ENCODE measurements at places on chromosomes 1 and 21.

DNA sequence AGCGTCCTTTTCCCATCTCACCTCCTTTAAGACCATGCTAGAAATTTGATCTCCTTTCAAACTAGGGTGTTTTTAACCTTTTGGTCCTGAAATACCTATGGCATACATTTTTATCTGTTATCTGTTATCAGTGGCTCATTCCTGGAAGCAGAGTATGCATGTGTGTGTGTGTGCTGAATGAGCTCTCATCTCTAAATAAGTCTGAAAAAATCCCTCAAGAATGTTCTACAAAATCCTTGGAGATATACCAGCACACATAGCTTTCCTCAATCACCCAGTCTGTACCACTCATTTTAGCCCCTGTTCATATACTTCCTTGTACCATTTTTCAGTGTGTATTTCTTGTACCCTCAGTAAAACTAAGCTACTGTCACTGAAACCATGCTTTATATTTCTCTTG, 6.0 kb upstream of the DARS2 start:
- no peak for DNase-seq

DNA sequence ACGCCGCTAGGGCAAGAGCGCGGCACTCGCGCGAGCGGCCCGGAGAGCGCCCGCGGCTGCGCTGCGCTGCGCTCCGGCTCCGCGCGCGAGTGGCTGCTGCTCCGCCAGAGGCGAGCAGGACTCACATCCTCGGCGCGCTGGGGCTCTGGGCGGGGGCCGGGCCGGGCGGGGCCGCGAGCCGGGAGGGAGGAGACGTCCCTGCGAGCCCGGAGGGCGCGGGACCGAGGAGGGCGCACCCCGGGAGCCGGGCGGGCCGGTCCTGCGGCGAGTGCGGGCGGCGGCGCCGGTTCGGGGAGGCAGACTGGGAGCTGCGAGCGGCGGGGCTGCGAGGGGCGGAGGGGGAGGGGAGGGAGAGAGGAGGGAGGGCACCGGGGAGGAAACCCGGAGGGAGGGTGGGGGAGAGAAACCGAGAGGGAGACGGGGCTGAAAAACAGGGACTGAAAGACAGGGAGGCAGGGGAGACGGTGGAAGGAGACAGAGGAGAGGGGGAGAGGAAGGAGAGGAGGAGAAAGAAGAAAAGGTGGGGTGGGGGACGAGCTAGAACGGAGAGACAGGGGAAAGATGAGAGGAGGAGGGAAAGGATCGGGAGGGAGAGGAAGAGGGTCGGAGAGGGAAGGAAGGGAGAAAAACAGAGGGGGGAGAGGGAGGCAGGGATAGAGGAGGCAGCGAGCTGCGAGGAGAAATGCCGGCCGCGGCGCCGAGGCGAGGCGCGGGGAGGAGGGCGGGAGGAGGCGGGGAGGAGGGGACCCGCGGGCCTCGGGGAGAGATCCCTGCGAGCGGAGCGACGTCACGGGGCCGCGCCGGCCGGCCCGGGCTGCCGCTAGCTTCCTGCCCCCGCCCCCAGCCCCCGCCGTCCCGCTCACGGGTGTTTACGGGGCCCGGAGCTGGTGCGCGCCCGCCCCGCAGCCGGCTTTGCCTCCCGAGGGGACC, at the start of gene CAMK2N1:
Gene CAMK2N1 (minus strand): TSS at position 684 of the 930 bp plus-strand sequence. CDS start 831 bp downstream, outside the sequence.
- DNase-seq, result no peak

GRCh38 chr1:56827711-56828110, 8.5 kb upstream of the FYB2 start:
- DNase-seq, result no peak

DNA sequence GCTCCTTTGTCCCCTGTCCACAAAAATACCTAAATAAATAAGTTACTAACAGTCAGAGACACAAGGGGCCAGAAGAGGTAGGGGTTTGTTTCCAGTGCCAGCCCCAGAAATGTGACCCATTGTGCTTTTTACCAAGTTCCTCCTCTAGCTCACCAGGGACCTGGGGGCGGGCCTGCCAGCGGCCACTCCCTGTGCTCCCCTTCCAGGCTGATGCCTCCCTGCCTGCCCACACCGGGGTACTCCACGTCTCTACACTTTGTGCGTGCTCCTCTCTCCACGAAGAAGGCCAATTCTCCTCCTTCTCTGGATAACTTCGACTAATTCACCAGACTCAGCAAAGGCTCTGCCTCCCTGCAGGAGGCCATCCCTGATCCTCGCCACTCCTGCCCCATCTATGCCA, 72.1 kb downstream of the BCAR3 start:
- no peak for DNase-seq
